Kidney (tissue), 22 donors: ENCODE measurements at places on chromosomes 13 and 19. TPM values are rescaled to one million over a fixed set of nuclear protein-coding genes. Genes with fewer than 3 reads are reported as not detected.
A peak's percentile ranks its signal among the peaks of the same experiment; 100 is the strongest.

DNA sequence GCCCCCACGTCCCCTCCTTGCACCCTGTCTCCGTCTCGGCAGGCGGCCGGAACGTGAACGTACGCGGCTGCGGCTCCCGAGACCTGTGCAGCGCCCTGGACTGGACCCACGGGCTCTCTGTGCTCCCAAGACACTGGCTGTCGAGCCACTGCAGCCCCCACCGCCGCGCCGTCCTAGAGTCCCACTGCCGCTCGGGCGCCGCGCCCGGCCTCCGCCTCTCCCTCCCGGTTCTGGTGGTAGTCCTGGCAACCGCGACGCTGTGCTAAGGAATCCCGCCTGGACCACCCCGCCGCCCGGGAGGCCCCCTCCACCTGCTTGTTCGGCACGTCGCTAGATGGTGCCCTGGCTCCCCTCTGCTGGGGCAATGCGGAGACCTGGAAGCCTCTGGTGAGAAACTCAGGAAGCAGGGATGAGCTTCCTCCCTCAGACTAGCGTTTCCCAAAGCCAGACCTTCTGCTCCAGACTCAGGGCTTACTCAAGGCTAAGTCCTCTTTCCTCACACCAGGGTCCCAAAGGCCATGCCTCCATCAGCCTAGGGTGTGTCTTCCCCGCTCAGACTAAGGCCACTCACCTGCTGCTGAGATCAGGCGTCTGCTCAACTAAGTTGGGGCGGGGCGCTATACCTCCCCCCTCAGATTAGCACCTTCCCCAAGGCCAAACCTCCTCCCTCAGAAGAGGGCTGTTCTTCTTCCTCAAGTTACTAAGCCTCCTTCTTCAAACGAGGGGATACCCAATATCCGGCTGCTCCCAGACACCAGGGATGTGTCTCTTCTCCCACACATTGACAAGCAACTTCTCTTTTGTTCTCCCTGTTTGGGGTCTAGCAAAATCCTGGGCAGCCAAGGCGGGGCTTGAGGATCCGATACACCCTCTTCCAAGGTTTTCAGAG, 16.1 kb upstream of the IRGC start:
- DNase-seq: peak; percentile 76

DNA sequence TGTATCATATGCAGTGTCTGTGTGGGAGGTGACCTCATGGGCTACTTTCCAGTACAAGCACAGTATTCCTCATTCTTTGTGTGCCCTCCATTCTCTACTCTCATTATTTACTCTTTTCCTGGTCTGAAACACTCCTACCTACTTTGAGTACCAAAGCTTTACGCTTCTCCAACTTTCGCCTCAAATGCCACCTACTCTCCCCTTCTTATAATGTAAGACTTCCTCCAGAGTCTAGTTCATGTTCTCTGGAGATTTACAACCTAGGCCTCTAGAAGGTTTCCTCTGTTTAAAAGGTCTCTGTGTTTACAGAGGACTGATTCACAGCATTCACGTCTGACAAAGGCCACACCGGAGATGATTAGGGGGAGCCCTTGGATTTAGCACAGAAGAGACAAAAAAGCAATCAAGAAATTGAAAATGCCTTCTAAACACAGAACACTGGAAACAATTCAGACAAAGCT, 302.0 kb downstream of the KLF12 start:
- DNase-seq: no peak

- peak; percentile 31 for DNase-seq
These were observed 367.9 kb downstream of the LIG4 start for GRCh38 chr13:107847406-107847805.

DNA sequence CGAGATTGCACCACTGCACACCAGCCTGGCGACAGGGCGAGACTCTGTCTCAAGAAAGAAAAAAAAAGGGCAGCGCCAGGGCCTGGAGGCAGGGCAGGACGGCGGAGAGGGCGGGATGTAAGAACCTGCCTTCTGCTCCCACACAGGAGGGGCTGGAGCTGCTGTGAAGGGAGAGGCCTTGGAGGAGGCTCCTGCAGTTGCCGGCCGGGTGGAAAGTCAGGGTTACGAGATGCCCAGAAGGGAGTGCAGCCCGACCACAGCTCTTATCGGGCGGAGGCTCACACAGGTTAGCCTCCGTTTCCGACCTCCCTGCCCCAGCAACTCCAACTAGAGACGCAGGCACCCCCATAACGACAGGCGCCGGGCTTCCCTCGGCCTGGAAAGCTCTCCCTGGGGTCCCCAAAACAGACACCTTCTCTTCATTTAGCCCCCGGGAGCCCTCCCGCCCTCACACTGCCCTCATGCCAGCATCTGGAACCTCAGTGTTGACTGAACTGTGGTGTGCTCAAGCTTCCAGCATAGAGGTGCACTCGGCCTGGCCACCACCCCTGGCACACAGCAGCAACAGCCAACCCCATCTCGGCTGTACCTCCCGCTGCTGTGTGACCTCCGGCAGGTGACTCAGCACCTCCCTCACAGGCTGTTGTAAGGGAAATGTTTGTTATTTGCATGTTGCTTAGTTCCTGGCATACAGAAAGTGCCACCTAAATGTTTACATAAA, 1.4 kb downstream of the PLPP2 start:
- DNase-seq: no peak

GRCh38 chr13:75146436-75146835, 335.5 kb downstream of the TBC1D4 start:
- DNase-seq: no peak

- DNase-seq: peak; percentile 76
These were observed 88.1 kb downstream of the SLC7A1 start for GRCh38 chr13:29507356-29507755.

DNA sequence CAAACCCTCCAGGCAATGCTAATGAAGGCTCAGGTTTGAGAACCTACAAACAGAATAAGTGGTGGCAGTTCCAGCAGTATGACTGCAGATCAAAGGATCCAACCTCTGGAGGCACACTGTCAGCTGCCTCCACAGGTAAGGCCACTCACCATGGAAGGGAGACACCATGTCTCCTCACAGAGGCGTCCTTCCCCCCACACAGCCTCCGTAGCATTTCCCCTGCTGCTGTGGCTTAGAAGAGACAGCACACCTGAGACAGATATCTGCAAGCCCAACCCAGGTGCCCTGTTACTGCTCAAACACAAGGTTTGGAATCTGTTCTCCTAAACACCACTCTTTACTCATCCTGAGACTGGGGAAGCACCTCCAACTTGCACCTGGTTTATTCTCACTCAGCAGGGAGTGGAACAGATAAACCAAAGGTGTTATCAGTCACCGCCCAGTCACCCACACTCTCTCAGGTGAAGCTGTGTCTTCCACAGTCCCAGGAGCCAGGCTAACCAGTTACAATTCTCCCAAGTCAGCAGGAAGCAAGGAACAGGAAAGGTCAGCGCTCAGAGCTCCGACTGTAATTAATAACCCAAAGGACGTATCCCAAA, 311.2 kb downstream of the FOXO1 start:
- no peak for DNase-seq

DNA sequence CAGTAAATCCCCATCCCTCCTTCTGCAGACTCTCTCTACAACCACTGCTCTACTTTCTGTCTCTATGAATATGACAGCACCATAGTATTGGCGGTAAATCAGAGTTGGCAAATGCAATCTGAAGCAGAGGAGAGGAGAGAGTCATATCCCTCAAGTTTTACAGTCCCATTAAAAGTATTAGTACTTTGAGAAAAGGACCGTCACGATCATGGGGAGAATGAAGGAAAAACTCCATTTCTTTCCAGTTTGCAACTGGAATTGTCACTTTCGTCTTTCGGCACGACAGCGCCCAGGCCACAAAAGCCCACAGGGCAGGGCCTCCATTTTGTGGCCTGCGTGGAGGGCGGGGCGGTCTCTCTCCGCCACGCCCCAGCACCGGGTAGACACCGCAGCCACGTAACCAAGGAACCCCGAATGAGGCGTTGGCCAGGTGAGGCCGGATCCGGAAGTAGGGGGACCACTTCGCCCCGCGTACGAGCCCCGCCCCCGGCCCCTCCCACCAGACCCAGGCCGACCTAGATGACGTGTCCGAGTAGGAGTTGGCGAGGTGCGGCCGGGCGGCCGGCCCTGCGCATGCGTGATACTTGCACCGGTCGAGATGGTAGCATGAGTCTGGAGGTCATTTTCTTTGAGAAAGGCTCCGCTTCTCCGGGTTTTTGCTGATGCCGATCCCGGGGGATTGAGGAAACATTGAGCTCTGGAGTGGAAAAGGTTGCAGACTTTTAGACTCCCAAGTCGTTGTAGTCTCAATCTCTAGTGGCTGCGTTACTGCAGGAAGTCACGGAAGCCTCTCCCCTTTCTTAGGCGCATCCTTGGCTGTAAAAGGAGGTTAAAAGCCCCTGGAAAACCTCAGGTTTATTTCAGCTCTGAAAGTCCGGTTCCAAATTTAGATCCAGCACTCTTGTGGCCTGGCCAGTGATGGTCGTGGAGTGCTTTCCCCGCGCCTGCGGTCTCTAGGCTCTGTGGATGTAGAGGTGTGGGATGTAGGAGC, 2.8 kb upstream of the TM9SF2 start:
- peak; percentile 100 for DNase-seq

Gene ZNF229
- 8.4 TPM for total RNA-seq

DNA sequence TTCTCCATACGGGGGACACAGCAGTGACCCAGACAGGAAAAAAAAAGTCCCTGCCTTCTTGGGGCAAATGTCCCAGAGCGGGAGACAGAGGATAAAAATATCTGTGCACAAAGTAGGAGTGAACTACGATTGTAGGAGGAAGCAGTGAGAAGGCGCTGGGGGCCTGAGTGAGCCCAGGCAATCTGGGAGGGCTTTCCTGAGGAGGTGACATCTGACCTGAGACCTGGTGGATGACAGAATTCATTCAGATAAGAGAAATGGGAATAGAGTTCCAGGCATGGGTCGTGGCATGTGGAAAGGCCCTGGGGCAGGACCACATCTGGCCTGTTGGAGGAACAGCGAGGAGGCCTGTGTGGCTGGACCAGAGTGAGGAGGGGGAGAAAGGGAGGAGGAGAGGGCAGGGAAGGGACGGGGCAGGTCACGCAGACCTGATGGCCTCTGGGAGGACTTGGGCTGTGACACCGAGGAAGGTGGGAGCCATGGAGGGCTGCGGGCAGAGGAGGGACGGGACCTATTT, 50.2 kb upstream of the NFIC start:
- DNase-seq: peak; percentile 26

DNA sequence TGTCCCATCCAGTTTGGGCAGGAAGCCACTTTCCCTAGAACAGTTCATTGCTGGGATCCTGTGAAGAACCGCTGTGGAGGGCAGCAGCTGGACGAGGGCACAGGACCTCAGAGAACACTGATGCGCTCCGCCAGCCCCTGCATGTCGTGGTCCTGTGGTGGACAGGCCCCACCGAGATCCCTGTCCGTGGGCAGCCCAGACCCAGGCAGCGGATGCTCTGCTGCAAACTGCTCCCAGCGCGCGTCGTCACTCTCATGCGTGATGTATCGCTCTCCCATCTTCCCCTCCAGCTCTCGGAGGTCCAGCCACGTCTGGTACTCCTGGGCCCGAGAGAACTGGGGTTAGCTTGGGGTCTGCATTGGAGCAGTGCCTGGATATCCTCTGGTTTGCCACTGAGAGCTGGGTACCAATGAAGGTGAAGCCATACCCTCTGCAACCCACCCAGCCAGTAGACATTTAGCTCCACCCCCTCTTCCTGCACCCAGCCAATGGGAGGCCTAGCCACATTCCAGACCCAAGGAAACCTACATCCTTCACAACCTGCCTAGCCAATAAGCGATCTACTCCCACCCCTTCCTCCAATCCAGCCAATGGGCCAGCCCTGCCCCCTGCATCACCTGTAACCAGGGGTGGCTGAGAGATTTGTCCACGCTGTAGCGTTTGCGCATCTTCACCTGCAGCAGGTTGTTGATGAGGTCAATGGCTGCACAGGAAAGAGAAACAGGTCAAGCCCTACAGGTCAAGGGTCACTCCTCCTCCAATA, 13.6 kb upstream of the DACT3 start:
- no peak for DNase-seq

Gene SHD
- total RNA-seq: not detected

DNA sequence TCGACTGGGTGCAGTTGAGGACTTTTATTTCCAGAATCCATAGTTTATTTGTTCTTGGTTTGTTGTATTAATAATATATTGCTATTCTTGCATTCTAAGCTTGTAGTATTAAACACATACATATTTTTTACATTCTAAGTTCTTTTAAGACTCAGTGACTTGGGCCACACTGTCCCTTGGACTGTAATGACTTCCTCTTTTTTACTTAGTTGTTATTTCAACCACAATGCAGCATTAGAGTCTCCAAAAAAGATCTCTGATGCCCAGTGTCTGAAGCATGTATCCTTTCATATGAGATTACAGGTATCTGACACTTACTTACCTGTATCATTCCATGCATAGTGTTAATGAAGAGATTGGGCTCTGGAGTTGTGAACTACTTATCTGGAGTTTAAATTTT, 864.9 kb upstream of the PCDH20 start:
- no peak for DNase-seq

Gene LILRB2
- total RNA-seq: 11.5 TPM

DNA sequence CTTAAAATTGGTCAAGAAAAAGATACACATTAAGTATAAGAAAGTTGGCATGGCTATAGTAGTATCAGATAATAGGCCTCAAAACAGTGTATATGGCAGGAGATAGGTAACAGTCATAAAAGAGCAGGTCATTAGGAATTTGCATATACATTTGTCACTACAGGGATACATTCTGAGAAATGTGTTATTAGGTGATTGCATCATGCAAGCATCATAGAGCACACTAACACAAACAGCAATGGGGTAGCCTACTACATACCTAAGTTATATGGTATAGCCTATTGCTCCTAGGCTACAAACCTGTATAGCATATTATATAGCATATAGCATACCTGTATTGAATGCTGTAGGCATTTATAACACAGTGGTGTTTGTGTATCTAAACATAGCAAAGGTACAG, 6.2 kb upstream of the ZNF529 start:
- no peak for DNase-seq

Gene CYSLTR2
- 1.4 TPM for total RNA-seq

Gene ZNF221
- total RNA-seq: 6.2 TPM

GRCh38 chr13:101453784-101454201, 1.3 kb downstream of the ITGBL1 start:
- peak; percentile 56 for DNase-seq

DNA sequence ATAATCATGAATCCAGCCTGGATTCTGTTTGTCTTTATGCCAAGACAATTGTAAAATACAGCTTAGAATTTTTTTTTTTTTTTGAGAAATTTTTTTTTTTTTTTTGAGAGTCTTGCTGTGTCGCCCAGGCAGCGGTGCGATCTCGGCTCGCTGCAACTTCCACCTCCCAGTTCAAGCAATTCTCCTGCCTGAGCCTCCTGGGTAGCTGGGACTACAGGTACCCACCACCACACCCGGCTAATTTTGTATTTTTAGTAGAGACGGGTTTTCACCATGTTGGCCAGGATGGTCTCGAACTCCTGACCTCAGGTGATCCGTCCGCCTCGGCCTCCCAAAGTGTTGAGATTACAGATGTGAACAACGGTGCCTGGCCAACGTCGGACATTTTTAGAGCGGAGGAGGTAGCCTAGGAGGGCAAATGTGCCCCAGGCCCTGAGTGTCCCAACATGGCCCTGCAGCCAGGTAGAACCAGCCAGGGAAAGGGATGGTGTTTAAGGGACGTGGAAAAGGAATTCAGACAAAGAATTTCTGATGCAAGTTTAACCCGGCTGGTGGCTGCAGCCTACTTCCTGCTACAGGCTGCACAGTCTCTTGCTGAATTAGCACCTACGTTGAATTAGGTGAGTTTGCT, 89.8 kb downstream of the GNG7 start:
- no peak for DNase-seq
